ENCODE measurements at places on chromosomes 11 and 22.

DNA sequence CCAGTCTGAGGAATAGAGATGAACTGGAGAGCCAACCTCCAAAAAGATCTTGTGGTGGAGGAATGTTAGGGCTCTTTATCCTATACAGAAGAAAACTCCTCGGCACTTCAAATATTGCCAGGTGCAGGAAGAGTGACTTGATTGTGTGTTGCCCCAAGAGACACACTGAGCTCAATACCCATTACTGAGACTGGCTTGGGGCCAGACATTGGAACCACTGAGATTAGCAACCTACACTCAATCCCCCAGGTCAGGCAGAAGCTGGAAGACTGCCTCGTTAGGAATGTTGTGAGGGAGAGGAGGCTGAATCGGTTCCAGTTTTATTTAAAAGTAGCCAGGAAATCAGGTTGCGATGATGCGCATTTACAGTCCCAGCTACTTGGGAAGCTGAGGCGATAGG lies 2.4 kb upstream of the SGSM3 start:
- DNase-seq: no peak

DNA sequence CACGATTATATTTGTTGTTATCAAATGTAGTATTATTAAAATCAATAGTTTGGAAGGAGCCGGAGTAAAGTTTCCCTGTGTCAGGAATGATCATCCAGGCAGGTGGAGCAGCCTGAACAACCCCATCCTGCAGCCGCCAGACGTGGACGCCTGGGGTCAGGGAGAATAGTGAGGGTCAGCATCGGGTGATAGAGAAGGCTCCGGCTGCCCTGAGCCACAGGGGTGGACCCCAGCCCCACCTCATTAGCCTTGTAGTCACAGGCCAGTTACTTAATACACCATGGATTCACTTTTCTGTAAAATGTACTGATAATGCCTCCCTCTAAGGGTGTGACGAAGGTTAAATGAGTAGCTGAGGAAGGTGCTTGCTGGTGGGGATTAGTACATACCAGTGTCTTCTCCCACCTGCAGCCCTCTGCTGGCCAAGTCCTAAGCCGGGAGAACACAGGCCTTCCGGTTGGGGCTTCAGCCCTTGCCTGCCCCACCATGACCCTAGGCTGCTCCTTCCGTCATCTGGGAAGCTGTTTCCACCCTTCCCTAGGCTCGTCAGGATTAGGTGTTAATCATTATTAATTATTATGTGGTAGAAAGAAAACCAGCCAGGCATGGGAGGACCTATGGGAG lies 14.9 kb downstream of the TMEM121B start:
- DNase-seq: no peak

DNA sequence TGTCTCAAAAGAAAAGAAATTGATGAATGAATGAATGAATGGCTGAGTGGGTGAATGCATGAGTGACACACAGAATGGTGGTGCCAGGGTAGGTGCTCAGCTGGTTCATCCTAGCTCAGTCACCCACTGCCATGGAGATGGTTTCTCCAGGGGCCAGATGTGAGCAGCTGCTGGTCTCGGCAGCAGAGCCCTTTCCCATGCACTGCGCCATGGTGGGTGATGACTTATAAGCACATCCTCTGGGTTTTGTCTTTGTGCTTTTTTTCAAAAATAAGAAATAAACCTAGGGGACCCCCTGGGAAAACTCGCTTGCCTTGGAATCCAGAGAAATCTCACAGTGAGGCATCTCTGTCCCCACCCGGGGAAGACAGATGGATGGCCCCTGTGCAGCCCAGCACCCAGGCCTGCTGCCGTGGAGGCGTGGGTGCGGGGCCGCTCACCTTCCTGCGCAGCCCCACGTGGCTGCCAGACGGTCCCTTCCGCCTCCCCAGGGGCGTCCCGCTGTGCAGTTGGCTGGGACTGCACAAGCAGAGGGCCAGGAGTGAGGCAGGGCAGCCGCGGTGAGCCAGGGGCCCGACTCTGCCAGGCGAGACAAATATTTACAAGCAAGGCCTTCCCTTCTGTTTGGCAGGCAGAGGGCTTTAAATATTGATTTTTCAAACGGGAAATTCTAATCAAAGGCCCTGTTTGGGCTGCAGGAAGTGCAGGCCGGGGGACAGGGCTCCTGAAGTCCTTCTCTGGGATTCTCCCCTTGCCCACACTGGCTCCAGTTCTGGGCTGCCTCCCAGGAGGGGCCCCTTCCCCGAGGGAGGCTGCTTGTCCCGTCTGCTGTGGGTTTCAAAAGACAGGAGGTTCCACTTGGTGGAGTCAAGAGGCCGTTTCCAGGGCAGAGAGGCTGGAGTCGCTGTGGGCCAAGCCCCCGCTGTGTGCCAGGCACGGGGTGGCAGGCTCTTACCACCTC lies 24.3 kb downstream of the MPPED1 start:
- no peak for DNase-seq

DNA sequence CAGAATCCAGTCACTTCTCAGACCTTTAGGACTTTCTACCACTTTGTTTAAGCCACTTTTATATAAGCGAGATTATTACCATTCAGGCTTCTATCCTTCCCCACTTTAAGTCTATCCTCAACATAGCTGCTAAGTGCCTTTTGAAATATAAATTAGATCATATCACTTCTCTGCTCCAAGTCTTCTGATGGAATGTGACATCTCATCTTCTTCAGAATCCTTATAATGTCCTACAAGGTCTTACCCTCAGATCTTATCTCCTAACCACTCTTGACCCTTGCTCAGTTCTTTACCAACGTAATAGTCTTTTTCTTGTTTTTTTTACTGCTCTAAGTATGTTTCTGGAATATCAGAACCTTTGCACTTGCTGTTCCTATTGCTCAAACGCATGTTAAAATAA lies 188.7 kb downstream of the DYNC2H1 start:
- DNase-seq: no peak

DNA sequence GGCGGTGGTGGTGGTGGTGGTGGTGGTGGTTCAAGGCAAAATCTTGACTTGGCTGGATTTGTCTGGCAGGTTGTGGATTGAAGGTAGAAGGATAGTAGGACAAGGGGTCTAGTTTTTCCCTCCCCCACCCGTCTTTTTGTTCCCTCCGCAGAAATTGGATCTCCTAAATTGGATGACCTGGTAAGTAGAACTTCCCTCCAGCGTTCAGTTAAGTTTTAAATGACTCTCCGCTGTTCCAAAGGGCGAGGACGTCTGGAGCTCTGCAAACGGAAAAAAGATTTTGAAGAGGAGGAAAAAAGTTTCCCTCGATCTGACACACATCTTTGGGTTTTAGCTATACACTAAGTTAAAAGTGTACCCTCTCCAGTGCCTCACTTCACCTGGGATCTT lies 422 bp upstream of the LGR4 start:
- DNase-seq: no peak

DNA sequence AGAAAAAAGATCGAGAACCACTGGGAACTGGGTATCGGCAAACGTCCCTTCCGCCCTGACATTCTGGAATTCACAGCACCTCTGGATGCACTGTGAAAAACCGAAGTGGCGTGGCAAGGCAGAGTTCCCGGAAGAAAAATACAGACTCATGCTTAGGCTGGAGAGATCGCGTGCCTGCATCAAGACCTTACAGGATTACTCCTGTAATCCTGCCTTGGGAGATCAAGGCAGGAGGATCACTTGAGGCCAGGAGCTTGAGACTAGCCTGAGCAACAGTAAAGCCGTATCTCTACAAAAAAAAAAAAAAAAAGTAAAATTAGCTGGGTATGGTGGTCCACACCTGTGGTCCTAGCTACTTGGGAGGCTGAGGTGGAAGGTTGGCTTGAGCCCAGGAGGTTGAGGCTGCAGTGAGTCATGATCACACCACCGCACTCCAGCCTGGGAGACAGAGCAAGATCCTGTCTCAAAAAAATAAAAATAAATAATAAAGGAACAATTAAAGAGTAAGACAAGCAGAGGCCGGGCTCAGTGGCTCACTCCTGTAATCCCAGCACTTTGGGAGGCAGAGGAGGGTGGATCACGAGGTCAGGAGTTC lies 19.9 kb upstream of the TEF start:
- no peak for DNase-seq

DNA sequence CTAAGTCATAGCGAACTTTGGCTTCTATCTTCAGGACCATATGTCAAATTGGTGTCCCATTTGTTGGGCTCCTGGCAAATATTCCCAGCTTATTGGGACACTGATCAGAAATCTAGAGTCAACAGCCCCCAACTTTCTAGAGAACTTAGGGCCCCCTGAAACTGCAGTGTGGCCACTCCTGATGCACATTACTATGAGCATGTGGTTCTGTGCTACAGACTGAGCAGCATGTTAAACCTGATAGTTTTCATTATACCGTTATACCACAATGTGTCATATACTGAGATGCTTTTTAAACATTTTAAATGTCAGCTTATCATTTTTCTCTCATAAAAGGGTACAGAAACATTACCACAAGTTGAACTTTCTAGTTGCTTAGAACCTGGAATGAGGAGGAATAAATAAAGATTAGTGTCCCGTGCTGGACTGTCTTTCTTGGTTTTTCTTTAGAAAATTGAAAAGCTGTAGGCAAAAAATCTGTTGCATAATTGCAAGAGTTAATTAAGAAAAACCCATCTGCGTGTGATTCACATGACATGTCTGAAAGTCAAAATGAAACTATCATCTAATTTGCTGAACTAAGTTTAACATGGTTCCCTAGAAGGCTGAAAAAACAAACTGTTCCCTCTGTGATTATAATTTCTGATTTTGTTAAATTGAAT lies 16.4 kb upstream of the CTSC start:
- DNase-seq: no peak

GRCh38 chr11:127226949-127227348 lies 226.4 kb upstream of the KIRREL3 start:
- no peak for DNase-seq

DNA sequence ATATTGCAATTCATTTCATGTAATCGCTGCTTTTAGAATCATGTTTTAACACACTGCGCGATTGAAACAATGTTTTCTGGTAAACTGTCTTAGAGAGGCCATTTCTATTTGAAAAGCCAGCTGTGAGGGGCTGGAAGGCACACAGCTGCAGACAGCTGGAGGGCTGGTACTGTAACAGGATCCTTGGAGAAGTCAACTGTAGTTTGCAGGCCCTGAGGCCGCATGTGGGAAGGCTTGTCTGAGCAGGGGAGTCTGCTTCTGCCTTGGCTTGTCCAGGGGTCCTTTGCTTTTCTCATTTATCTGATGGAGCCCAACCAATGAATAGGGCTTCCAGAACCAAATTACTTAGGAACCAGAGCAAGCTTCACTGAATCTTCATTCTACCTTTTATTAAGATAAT lies 313.5 kb downstream of the BLID start:
- no peak for DNase-seq

- DNase-seq: no peak
Observed at GRCh38 chr11:120929090-120929489, 94.8 kb upstream of the TBCEL start.

DNA sequence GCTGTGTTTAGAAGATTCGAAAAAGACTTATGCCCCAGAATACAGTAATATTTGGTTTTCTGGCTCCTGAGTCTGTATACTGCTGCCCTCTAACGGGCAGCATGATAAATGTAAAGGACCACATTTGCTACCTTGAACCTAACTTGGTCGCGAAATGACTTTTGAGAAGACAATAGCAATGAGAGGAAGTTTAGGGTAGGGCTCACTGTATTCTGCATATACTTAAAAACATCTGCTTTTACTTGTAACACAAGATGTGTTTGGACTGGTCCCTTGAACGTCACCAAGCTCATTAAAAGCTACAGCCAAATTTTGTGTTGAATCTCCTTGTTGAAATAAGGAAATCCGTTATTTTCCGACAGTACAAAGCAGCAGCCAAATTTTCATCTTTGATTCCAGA lies 309.1 kb downstream of the SWAP70 start:
- DNase-seq: no peak

GRCh38 chr11:44952500-44953260 lies 2.0 kb upstream of the TP53I11 start:
- DNase-seq: no peak

GRCh38 chr22:17695986-17696385 lies 57.4 kb downstream of the BCL2L13 start:
- no peak for DNase-seq

DNA sequence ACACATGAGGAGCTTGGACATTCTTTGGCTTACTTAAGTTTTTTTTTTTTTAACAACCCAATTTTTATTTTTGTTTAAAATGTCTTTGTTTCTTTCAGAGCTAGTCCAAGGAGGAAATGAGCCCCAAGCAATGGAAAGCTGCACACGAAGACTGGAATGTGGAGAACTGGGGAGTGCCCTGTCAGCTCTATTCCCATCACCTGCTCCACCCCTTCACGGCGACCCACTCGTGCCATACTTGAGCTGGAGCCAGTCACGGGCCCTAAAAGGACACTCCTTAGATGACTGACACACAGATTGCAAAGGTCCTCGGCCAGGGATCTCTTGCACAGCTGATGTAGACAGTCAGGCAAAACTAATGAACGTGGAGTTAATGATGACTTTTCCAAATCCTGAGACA lies 10.6 kb upstream of the SLC25A18 start:
- no peak for DNase-seq

DNA sequence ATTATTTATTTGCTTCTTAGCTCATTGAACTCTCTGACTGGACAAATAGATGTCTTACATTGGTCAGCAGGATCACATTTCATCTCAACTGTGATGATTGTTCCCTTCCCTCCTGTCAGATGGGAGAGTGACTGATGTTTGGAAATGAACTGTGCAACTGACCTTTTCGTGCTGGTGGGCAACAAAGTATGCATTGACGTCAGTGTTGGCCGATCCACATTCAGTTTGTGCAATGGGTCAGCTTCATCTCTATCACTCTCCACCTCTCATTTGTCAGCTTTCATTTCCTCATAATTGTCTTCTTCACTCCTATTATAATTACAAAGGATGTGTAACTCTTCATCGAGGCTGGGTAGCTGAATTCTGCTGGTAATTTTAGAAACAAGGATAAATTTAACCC lies 71.3 kb downstream of the PPP2R1B start:
- no peak for DNase-seq

- no peak for DNase-seq
Observed at GRCh38 chr22:50326225-50326955, 422 bp downstream of the DENND6B start.

GRCh38 chr11:116311206-116311605 lies 461.6 kb downstream of the BUD13 start:
- no peak for DNase-seq

DNA sequence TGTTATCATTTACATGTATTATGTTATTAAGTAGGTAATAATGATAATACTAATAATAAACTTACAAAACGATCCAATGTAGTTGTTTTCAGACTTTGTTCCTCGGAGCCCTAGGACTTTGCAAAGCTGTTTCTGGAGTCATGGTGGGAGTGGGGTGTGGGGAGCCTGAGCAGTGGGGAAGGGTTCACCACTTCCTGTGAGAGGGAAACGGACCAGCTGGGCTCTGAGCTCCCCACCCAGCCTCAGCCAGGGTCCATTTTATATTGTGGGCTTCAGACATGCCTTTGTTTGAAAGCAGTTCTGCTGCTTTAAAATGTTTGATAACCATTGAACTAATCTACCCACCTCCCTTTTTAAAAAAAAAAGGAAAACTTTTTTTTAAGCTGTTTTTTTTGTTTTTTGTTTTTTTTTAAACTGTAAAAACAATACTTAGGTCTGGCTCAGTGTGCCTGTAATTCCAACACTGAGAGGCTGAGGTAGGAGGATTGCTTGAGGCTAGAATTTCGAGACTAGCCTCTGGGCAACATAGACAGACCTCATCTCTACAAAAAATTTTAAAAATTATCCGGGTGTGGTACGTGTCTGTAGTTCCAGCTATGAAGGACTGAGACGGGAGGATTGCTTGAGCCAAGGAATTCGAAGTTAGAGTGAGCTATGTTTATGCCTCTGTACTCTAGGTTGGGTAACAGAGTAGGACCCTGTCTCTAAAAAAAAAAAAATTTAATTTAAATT lies 7.0 kb downstream of the SERPING1 start:
- no peak for DNase-seq

GRCh38 chr22:19051381-19052072 lies 70.7 kb downstream of the DGCR2 start:
- DNase-seq: no peak

GRCh38 chr22:31629741-31630184 lies 32.3 kb downstream of the PISD start:
- no peak for DNase-seq
